Stimulated activated CD8-positive, alpha-beta memory T cell treated with anti-CD3 and anti-CD28 coated beads, Interleukin-2, amount 100 ng/mL, for 48 hours (primary cell): ENCODE measurements at places on chromosomes 12 and 14.

GRCh38 chr12:70643939-70644338 is 6.7 kb upstream of the PTPRB start:
- no peak for DNase-seq

- DNase-seq = no peak
These were observed 354.4 kb downstream of the MED13L start for GRCh38 chr12:115922952-115923564.

GRCh38 chr14:99296517-99296916 is 24.5 kb upstream of the BCL11B start:
- no peak for DNase-seq

GRCh38 chr14:66066981-66067776 is 419.0 kb upstream of the CCDC196 start:
- no peak for DNase-seq

DNA sequence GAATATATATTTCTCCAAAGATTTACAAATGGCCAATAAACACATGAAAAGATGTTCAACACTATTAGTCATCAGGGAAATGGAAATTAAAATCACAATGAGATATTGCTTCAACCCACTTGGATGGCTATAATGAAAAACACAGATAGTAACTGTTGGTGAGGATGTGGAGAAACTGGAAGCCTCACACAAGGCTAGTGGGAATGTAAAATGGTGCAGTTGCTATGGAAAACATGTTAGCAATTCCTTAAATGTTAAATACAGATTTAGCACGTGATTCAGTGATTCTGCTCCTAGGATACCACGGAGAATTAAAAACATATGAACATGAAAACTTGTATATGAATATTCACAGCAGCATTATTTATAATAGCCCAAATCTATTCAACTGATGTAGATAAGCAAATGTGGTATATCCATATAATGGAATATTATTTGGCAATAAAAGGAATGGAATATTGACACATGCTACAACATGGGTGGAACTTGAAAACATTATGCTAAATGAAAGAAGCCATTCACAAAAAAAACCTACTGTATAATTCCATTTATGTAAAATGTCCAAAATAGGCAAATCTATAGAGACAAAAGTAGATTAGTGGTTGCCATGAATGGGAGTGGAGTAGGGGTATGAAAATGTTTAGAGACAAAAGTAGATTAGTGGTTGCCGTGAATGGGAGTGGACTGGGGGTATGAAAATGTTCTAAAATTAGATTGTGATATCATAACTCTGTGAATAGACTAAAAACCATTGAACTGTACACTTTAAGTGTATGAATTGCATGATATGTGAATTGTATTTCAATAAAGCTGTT is 227.1 kb upstream of the DDHD1 start:
- DNase-seq = no peak

DNA sequence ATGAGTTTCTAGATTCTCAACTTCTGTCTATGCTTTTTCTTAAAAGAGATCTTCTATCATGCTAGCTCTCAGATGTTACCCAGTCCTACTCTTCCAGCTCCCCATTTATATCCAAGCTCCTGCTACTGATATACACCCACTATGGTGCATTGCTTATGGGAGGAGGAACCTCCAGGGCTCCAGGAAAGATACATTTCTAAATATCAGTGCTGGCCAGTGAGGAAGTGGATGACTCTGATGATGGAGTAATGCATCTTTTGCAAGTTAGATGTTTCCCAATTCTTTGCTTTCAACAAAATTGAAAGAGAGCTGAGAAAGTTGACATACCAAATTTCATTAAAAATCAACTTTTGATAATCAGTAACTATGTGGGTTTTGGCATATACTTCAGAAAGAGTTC is 105.7 kb upstream of the RESF1 start:
- no peak for DNase-seq

GRCh38 chr12:67940780-67941243 is 48.4 kb upstream of the IFNG-AS1 start:
- no peak for DNase-seq

- DNase-seq = no peak
These were observed 12.7 kb downstream of the ABCD2 start for GRCh38 chr12:39606712-39607423.

DNA sequence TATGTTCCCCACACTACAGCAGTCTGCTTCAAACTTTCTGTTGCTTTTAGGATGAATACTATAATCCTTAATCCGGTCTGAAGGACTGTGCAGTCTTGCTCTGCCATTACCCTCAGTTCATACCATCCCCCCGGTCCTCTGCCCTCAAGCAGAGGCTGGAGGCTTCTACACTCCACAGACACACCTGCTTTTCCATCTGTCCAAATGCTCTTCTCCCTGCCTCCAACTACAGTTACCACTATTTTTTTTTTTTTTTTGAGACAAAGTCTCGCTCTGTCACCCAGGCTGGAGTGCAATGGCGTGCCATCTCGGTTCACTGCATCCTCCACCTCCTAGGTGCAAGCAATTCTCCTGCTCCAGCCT is 19.3 kb upstream of the KCNH3 start:
- no peak for DNase-seq

- DNase-seq = no peak
These were observed 173.8 kb downstream of the AEBP2 start for GRCh38 chr12:19613051-19613535.

DNA sequence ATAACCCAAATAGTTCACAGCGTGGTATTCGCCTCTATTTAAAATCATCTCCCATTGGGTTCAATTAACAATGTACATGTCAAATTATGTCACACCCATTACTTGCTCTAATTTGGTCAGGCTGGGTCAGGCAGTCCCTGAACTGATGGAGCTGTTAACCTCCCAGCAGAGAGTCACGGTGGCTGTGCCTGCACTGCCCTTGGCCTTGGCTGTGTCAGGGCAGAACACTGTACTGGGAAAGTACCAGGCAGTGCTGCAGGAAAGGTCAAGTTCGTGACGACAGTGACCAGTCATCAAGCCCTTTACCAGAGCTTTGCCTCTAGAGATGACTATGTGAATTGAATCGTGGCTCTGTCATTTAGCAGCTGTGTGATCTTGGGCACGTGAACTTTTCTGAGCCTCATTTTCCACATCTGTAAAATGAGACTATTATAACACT is 100.0 kb downstream of the ARF6 start:
- no peak for DNase-seq

GRCh38 chr14:58713677-58714076 is 75.9 kb downstream of the DACT1 start:
- DNase-seq = no peak

DNA sequence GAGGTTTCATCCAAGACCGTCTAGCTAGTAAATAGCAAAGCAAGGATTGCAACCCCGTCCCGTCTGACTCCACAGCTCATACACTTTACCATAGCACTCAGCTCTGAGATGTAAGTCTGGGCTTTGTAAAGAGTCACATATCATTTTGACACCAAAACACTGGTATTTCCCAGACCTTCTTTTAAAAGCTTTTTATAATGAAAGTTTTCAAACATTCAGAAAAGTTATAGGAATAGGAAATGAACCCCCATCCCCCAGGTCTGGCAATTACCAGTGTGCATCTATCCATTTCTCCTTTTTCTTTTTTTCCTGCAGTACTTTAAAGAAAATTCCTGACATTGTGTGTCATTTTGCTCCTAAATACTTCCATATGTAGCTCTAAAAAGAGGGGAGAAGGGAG is 183.6 kb upstream of the CCND2 start:
- DNase-seq = no peak

- no peak for DNase-seq
These were observed 55.9 kb downstream of the SLCO1C1 start for GRCh38 chr12:20751046-20751445.

DNA sequence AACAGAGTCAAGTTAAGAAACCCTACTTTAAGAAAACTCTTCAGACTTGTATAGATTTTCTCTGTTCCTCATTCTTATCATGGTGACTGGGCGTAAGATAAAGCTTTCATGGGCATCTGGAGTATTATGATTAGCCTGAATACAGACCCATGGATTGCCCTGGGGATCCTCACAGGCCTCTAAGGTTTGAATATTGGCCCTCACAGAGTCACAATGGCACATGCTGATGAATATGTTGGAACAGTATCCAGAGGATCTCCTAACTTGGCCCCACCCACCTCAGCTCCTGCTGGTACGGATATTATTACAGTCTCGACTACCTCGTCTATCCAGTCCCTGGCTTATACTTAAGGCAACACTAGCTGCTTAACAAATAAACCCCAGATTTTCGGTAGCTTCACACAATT is 8.1 kb downstream of the OSBPL8 start:
- no peak for DNase-seq

DNA sequence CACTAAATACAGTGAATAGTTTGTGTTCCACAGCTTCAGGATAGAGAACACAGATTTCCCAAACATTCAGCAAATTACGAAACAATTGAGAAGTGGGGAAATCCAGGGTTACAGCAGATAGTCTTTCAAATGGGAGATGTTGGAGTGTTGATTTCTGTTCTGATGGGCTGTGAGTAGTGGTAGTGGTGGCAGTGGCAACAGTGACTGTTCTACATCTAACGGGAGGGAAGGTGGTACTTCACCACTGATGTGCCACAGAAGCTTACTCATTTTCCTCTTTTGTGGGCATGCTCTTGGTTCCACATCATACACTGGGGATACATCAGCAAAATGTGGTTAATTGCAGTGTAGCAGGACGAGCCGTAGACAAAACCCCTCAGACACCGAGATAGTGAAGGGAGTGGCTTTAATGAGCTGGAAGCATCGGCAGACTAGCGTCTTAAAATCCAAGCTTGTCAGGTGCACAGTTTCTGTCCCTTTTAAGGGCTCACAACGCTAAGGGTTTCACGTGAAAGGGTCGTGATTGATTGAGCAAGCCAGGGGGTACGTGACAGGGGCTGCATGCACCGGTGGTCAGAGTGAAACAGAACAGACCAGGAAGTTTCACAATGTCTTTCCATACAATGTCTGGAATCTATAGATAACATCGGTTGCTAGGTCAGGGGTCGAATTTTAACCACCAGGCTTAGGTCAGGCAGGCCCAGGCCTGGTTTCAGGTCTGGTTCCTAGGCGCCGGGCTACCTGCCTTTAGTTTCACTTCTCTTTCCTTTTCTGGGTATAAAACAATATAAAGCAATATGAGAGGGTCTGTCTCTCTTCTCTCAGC is 330.6 kb upstream of the FBXO33 start:
- no peak for DNase-seq

DNA sequence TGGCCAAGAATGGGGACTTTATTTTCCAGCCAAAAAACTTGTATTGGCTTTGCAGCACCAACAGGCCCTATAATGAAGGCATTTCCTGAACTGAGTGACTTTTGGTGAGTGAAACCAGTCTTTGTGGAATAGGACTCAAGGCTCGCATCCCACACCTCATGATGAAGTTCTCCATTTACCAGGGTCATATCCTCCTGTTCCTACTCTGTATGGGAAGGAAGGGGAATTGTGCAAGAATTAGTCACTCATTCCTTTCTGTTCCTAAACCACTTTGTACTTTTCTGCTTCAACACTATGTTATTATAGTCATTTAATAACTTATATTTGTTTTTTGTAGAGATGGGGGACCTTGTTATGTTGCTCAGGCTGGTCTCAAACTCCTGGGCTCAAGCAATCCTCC is 2.3 kb upstream of the SPATS2 start:
- no peak for DNase-seq

DNA sequence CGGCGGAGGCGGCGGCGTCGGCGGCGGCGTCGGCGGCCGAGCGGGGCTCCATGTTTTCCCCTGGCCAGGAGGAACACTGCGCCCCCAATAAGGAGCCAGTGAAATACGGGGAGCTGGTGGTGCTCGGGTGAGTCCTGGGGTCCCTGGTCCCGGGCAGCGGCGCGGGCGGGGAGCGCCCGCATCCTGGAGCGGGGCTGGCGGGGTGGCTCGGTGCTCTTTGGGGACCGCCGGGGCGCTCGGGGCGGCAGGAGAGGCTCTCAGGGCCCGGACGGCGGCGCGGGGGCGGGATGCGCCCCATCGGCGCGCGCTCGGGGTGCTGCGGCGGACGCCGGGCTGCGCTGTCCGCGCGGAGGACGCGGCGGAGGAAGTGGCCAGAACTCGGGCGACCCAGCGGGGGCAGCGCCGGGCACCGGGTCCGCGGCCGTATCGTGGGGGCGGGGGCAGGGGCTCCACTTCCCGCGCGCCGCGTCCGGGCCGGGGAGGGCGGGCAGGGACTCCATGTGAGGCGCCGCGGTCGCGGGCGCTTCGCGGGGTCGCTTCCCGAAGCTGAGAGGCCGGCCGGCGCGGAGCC is 485 bp downstream of the PELI2 start:
- no peak for DNase-seq

DNA sequence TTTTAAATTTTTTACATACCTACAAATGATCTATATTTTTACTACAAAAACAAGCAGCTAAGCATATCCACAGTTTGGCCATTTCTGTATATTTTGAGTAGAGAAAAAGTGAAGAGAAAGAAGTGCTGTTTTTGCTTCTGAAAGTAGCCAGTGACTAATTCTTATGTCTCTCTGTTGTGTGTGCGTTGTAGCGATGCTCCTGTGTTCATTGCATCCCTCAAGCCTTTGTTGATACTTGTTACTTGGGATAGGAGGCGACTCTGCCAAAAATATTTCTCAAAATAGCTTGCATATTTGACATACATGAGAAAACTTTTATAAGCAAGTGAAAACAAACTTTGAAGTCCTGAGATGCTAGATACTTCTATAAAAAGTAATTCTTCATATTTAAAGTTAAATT is 714.1 kb downstream of the FSCB start:
- no peak for DNase-seq

- DNase-seq = no peak
These were observed 443 bp downstream of the MAGOHB start for GRCh38 chr12:10612984-10613348.

- no peak for DNase-seq
These were observed 5.2 kb upstream of the P2RX7 start for GRCh38 chr12:121127501-121127900.

GRCh38 chr14:100297320-100298300 is 8.6 kb downstream of the SLC25A29 start:
- no peak for DNase-seq

GRCh38 chr14:26377150-26377549 is 220.7 kb downstream of the NOVA1 start:
- no peak for DNase-seq

DNA sequence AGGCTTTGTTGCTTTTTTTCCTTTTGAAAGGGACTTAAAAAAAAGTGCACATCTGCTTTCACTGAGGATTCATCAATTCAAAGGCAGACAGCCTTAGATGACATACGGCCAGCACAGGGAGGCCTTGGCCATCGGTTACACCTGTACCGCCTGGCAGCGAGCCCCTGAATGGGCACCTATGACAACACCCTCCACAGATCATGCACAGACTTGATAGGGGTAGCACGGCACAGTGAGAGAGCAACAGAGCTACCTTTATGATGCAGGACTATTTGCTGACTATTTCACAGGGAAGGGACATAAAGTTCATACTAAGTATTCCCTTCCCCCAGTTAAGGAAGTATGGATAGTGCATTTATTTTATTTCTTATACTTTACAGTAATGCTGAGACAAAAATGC is 137.9 kb upstream of the ARID2 start:
- no peak for DNase-seq

DNA sequence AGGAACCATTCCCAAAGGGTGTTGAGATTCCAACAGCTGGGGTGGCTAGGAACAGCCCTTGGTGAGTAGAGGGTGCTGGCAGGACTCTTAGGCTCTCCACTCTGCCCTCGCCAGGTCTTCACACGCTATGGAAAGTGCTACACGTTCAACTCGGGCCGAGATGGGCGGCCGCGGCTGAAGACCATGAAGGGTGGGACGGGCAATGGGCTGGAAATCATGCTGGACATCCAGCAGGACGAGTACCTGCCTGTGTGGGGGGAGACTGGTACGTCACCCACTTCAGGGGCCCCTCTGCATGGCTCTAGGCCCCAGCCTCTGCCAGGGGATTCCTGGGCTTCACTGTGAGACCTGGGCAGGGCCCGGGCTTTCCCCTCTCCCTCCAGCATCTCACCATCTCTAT is 8.0 kb upstream of the SMARCD1 start:
- no peak for DNase-seq

GRCh38 chr12:67268335-67268895 is 743 bp upstream of the CAND1 start:
- DNase-seq = peak; percentile 61
